ENCODE measurements at places on chromosomes 3 and 15.

GRCh38 chr3:27614592-27614991 lies 107.5 kb downstream of the EOMES start:
- no peaks in the 10 kb centered on the region for H3K4me1 ChIP-seq
- H3K27ac ChIP-seq = no peak overlapping the region
- no peaks in the 10 kb centered on the region for H3K27me3 ChIP-seq
- no peak overlapping the region for H3K4me3 ChIP-seq
- DNase-seq = no peak
- H3K36me3 ChIP-seq = peaks cover 5% of the 10 kb centered on the region

DNA sequence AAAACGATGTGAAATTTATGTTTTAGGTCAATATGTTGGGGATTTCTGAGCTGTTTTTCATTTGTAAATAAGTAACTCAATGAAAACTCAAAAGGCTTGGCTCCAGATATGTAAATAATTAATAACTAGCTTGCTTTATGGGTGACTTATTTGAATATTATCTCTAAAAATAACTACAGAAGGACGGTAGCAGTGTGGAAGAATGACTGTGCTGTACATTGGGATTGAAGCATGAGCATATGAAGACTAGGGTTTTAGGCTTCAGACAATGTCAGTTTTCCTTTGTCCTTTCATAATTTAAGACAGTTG lies 343.9 kb downstream of the GRM7 start:
- H3K4me1 ChIP-seq = no peaks in the 10 kb centered on the region
- H3K36me3 ChIP-seq = no peaks in the 10 kb centered on the region
- DNase-seq = no peak
- H3K4me3 ChIP-seq = no peak overlapping the region
- H3K27me3 ChIP-seq = no peaks in the 10 kb centered on the region

DNA sequence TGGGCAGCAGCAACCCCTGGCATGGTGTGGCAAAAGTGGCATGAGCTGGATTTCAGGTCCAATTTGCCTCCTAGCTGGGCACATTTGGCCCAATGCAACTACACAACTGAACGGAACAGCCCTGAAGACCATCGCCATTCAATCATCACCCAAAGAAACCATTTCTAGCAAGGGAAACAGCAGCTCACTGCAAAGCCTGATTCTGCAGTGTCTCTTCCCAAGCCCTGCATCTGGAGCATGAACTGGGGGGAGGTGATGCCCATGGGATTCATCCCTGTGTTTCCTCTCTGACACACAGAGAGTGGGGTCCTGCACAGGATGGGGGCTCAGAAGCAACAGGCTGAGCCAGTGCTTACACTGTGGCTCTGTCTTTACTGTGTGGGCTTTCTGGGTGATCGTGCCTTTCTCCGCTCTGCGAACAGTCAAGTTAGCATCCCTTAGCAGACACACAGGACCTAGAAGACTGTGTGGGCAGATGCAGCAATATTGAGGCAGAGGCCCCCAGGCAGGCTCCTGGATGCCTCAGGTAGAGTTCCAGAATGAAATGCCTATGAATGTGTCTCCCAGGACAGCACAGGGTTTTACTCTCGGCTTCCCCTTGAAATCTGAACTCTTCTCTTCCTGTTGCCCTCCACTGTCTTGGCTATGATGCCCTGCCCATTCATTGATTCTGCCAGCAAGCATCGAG lies 91.1 kb upstream of the ALDH1A3 start:
- no peak overlapping the region for H3K27ac ChIP-seq
- H3K4me3 ChIP-seq = no peak overlapping the region
- DNase-seq = no peak

- no peak overlapping the region for H3K4me3 ChIP-seq
- DNase-seq = no peak
- no peak overlapping the region for H3K27ac ChIP-seq
- H3K4me1 ChIP-seq = peaks cover 94% of the 10 kb centered on the region
- H3K36me3 ChIP-seq = peaks cover 6% of the 10 kb centered on the region
- no peaks in the 10 kb centered on the region for H3K27me3 ChIP-seq
Observed at GRCh38 chr3:71055257-71056001, 528.1 kb downstream of the FOXP1 start.

DNA sequence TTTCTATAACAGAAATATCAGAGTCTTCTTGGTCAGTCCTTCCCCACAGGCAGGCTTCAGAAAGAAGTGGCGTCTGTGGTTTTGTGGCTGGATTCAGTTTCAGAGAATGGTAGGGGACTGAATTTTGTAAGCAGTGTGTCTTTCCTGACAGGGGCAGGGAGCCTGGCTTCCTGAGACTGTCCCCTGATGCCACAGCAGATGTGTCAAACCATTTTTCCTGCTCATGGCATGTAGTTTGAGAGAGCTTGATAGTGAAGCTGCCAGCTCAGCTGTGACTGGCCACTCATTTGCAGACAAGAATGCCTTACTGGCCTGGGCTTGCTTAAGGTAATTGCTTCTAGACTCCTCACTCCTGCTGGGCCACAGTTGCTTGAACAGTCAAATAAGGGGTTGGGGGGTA lies 26.4 kb downstream of the LARS2 start:
- no peak overlapping the region for H3K4me3 ChIP-seq
- H3K27me3 ChIP-seq = no peaks in the 10 kb centered on the region
- DNase-seq = no peak
- no peak overlapping the region for H3K27ac ChIP-seq
- peaks cover 31% of the 10 kb centered on the region for H3K36me3 ChIP-seq

DNA sequence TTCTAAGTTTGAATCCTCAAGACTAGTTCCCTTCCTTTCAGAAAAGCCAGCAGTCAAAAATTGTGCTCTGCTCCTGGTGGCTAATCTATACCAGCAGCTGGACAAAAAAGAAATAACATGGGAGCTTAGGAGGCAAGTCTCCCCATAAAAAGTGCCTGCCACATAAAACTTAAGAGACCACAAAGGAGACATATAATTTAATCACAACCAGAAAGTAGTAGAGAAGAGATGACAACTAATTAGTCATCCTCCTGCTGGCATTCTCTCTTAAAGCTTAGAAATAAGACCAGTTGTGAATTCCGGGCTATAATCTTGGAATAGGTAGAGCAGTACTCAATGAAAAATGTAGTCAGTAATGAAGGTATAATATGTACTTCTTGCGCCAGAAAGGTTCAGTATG lies 20.2 kb upstream of the IMPG2 start:
- peaks cover 21% of the 10 kb centered on the region for H3K36me3 ChIP-seq
- H3K27ac ChIP-seq = no peak overlapping the region
- peaks cover 16% of the 10 kb centered on the region for H3K4me1 ChIP-seq
- no peak overlapping the region for H3K4me3 ChIP-seq
- no peak for DNase-seq

DNA sequence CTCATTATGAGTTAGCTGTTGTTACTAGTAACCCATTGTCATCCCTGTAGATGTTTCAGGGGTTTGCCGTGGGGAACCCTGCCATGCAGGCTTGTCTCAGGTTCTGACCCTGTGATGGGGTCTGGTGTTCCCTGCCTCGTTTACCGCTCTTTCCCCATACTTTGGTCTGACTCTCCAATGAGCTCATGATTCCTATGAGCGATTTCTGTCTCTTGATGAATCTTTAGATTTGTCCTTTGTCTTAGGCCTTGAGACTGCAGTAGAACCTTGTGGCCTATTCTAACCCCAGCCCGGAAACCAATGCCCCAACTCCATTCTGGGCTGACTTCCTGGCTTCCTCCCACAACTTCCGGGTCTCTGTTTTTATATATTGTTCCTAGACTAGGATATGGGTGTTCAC lies 11.3 kb upstream of the IQGAP1 start:
- H3K27me3 ChIP-seq = no peaks in the 10 kb centered on the region
- peaks cover 6% of the 10 kb centered on the region for H3K36me3 ChIP-seq
- peaks cover 6% of the 10 kb centered on the region for H3K4me1 ChIP-seq
- no peak overlapping the region for H3K27ac ChIP-seq
- no peak overlapping the region for H3K4me3 ChIP-seq
- DNase-seq = no peak

- no peak overlapping the region for H3K27ac ChIP-seq
- H3K4me1 ChIP-seq = peaks cover 30% of the 10 kb centered on the region
- no peak overlapping the region for H3K4me3 ChIP-seq
- peaks cover 11% of the 10 kb centered on the region for H3K36me3 ChIP-seq
- no peak for DNase-seq
- H3K27me3 ChIP-seq = no peaks in the 10 kb centered on the region
Observed at GRCh38 chr3:64591615-64592014, 96.2 kb downstream of the ADAMTS9 start.

GRCh38 chr15:46213551-46213950 lies 578.7 kb downstream of the SQOR start:
- no peak overlapping the region for H3K27ac ChIP-seq
- H3K4me3 ChIP-seq = no peak overlapping the region
- no peaks in the 10 kb centered on the region for H3K4me1 ChIP-seq

- H3K27me3 ChIP-seq = no peaks in the 10 kb centered on the region
- no peak overlapping the region for H3K27ac ChIP-seq
- no peak for DNase-seq
Observed at GRCh38 chr15:99435877-99436541, 129.8 kb upstream of the MEF2A start.

GRCh38 chr15:85706779-85707518 lies 87.8 kb downstream of the KLHL25 start:
- peaks cover 50% of the 10 kb centered on the region for H3K4me1 ChIP-seq
- DNase-seq = no peak
- peaks cover 13% of the 10 kb centered on the region for H3K36me3 ChIP-seq
- H3K27me3 ChIP-seq = no peaks in the 10 kb centered on the region

GRCh38 chr15:99614749-99615288 lies 49.0 kb downstream of the MEF2A start:
- H3K27me3 ChIP-seq = no peaks in the 10 kb centered on the region
- H3K27ac ChIP-seq = peak overlapping the region; percentile 1
- peaks cover 48% of the 10 kb centered on the region for H3K4me1 ChIP-seq

GRCh38 chr3:161305095-161305991 lies 66.0 kb downstream of the SPTSSB start:
- no peak overlapping the region for H3K27ac ChIP-seq
- H3K4me3 ChIP-seq = no peak overlapping the region
- no peak for DNase-seq

Data from mesothelial cell of epicardium (in vitro differentiated cells).